Cardiac septum (tissue), 1 donor: ENCODE measurements at places on chromosomes 16 and 17. TPM values are rescaled to one million over a fixed set of nuclear protein-coding genes. Genes with fewer than 3 reads are reported as not detected.

DNA sequence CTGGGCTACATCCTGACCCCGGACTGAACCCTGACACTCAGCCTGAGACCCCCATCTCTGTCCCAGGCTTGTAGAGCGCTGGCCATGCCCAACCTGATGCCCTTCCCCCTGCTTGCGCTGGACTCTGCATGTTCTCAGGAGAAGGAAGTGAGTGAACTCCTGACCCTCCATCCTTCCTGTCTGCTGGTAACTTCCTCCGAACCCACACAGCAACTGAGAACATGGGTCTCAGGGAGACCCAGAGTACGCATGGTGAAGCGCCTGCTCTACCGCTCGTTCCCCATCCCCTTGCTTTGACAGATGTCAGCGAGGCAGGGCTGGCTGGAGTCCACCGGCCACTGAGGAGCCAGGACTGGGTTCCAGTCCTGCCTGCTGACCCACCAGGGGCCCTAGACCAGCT lies 6.1 kb downstream of the CAMKK1 start:
- DNase-seq = peak; percentile 86

DNA sequence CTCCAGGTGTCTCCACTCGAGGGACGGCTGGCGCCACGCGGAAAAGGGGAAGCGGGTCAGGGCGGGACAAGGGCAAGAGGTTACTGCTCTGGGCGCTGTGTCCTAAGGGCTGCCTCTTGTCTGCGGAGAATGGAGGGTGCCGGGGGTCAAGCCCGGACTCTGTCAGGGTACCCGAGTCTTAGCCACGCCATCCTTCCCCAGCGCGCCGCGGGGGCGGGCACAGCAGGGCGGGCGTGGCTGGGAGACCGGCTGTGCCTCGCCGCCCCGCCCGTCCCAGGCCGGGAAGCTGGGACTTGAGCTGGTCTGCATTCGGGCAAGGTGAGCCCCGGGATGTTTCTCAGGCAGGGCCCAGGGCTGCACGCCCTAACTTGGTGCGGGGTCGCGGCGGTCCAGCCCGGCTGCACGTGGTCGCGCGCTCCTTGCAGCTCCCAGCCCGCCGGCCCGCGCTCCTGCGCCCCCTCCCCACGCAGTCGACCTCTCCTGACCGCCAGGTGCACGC lies 6.2 kb upstream of the ACTG1 start:
- DNase-seq = peak; percentile 89

DNA sequence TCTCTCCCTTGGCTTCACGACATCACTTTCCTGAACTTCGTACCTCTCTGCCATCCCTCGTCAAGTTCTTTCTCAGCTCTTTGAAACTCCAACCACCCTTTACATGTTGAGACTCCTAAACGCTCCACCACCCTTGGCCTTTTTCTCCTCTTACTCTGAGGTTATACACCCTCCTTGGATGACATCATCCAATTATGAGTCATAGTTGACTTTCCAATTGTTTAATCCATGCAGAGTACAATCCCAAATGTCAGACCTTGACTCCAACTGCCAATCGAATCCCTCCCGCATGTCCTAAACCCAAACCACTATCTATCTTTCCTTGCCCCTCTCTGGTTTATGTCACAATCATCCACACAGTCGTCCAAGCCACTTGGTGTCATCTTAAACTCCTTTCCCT lies 18.4 kb upstream of the C16orf82 start:
- no peak for DNase-seq

Gene NPIPB8
- 0.59 TPM for total RNA-seq
